ENCODE measurements at places on chromosomes 6 and 20.

- DNase-seq: no peak
Observed at GRCh38 chr6:141677598-141678211, 455.0 kb upstream of the GJE1 start.

DNA sequence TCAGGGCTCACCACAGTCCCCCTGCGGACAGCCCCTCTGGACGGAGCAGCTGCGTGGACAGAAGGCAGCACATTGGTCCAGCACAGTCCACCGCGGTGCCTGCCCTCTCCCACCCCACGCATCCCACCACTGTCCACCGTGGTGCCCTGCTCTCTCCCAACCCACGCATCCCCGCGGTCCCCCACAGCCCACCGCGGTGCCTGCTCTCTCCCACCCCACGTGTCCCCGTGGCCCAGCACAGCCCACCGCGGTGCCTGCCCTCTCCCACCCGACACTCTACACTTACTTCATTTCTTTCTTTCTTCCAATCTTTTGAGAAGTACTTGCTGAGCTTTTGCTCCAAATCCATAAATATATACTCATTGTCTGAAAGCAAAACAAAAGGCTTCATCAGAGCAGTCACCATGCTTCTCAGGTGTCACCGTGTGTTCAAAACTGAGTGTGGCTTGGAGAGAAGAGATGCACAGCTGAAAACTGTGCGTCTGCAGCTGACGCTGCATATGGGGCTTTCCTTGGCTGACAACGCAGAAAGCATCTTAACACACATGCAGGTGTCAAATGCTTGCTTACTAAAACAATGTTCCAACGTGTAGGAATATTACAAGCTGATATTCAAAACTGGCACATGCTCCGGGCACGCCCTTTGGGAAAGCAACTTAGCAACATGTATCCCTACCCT lies 11.8 kb downstream of the FRMD1 start:
- DNase-seq: no peak

GRCh38 chr20:17431621-17432364 lies 99.4 kb downstream of the BFSP1 start:
- DNase-seq: peak; percentile 74

DNA sequence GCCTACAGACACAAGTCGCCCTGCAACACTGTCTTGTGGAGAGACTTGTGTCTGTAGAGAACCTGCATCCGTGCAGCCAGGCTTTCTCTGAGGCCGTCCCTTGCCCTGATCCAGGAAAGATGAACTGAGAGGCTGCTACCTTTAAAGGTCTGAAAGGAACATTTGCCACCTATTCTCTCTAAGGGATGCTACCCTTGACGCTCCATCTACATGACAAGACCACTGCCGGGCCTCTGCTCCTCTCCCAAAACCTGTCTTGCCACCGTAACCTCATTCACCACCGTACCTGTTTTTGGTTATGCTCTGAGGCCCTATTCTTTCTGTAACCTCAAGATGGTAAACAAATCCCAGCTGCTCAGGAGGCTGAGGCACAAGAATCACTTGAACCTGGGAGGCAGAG lies 73.9 kb downstream of the FOXF2 start:
- peak; percentile 42 for DNase-seq

DNA sequence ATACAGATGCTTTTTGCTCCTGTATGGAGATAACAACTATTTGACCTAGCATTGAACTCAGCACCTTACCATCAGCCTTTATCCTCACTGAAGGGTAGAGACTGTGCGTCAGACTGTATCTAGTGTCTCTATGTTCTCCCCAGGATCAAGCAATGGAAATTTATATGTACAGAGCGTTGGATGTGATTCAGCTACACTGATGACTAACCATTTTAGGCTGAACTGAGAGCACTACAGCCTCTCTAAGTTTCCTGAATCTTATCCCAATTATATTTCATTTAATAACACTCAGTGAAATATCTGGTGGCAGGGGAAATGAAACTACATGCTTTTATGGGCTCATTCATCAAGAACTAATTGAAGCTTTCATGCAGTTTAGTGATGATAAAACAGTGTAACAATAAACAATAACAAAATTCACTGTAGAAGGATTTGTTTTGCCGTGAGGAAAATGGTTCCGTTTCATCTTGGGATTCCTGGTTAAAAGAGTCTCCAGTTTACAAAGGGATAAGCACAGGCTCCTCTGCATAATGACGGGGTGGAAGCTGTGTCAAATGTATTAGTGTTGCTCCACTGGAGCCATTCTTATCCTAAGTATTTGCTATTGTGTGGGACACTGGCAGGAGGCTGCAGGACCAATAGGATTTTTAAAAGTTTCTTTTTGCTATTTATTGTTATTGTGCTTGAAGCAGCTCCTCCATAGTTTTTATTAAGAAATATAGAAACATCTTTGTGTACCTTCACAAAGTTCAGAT lies 567.6 kb upstream of the MMS22L start:
- DNase-seq: peak; percentile 17

DNA sequence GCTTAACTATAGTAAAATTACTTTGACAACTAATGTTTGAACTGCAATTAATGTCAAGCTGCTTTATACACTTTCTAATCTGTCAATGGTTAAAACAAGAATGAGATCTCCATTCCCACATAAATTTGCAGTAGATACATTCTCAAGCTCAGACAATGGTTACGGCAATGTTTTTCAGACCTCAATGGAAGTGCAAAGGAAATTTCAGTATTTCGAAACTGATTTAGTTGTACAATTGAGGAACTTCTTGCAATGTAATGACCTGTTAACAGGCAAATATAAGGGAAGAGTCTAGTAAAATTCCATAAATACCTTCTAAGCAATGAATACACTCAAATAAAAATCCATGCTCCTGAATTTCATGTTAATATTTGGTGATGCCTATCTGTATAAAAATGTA lies 94.7 kb downstream of the ADTRP start:
- no peak for DNase-seq
